Stimulated activated naive CD4-positive, alpha-beta T cell (primary cell): ENCODE measurements at places on chromosomes 16 and 17.

GRCh38 chr17:58383892-58384462 is 32.0 kb upstream of the SUPT4H1 start:
- no peak for DNase-seq

GRCh38 chr17:83194186-83194561 is 114.8 kb downstream of the METRNL start:
- DNase-seq, result no peak

GRCh38 chr17:29595107-29595942 is 2.4 kb downstream of the ANKRD13B start:
- no peak for DNase-seq

GRCh38 chr16:13021996-13022395 is 120.6 kb downstream of the SHISA9 start:
- no peak for DNase-seq

- DNase-seq, result no peak
Observed at GRCh38 chr16:90053902-90054500, 23.1 kb downstream of the PRDM7 start.

DNA sequence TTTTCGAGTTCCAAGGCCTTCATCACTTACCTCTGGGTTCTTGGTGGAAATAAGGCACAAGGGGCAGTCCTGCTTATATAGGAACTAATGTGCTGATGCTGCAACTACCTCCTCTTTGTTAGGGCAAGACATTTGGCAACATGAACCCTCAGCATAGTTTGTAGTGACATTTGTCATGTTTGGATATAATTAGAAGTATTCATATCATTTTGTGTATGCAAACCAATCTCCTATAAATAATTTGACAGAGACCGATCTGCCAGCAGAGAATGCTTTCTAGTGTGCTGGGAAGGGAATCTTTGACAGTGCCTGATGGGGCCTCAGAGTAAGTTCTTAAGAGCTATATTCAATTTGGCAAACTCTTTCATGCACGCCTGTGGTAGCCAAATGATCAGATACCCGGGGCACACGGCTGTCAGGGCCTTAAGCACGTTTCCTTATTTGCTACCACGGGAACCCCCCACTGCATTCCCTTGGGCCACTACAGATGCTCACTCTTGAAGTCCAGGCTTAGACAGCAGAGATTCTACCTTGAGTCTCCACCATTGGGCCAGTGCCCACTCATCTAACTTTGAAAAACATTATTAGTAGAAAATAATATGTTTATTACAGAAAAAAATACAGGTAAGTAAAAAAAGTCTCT is at the start of gene MYH8:
TSS of gene MYH8 (minus strand) at position 51 of the 643 bp plus-strand sequence. CDS start 1,723 bp downstream, outside the sequence.
- no peak for DNase-seq

DNA sequence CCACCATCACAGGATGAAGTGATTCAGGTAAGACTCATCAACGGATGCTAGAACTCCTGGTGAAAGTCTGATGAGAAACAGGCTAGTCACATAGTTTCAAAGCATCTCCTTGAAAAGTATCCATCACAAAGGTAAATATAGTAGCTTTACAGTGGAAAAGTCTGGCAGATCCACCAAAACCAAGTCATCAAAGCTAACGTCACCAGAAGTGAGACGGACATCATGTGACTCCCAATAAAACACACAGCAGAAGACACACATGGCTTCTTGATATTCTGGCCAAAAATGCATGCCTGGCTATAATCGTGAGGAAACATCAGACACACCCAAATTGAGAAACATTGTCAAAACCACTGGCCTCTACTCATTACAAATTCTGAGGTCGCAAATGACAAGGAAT is 17.9 kb upstream of the TRPV3 start:
- DNase-seq, result no peak

DNA sequence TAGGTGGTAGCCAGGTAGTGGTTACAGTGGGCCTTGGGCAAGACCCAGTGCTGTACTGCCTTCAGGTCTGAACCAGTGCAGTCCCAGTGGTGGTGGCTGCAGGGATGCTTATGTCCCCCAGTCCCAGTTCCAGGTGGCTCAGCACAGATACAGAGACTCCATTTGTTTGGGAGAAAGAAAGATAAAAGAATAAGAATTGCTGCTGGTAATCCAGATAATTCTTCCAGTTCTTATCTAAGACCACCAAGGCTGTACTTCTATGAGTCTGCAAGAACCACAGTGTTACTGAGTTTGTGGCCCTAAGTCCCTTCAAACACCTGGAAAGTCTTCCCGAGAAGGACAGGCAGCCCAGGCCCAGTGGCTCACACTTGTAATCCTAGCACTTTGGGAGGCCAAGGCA is 33.9 kb upstream of the ATP2C2 start:
- DNase-seq, result no peak

DNA sequence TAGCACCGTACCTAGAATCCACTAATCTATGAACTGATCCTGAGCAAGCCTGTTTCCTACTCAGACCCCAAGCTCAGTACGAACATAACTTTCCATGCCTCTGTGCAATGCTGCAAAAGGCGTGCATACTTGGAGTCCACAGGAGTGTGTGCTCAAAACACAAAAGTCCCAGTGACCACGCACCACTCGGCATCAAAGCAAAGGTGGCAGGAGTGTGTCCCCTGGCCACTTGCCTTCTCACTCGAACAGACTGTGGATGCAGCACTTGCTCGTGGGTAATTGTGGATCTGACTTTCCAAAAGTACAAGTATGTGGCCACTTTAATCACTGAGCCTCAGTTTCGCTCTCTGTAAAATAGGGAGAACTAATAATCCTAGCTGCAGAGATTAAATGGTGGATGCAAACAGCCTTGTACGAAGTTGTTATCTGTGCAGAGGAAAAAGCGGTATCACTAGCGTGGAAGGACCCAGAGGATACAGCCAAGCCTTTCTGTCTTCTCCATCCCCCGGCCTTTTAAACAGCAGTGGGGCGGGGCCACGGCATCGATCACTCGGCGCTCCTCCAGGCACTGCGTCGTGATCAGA is 311 bp upstream of the KDM8 start:
- DNase-seq, result no peak

GRCh38 chr16:48084826-48085225 is 71.0 kb downstream of the ABCC12 start:
- no peak for DNase-seq

DNA sequence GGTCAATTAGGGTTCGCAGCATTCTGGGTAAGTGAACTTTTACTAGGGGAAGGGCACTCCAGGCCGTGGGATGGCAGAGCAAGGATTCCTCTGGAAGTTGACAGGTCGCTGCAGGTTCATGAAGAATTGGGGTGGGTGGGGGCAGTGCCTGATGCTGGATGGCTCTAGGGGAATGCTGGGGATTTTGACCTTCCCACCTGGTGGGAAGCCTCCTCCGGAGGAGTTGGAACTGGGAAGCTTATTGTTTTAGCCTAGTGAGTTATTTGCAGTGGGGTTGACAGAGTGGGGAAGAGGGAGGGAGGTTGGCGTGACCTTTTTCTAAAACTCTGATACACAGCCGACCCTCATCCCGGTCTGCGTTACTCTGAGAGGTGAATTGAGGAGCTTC is 606 bp upstream of the C17orf113 start:
- no peak for DNase-seq

DNA sequence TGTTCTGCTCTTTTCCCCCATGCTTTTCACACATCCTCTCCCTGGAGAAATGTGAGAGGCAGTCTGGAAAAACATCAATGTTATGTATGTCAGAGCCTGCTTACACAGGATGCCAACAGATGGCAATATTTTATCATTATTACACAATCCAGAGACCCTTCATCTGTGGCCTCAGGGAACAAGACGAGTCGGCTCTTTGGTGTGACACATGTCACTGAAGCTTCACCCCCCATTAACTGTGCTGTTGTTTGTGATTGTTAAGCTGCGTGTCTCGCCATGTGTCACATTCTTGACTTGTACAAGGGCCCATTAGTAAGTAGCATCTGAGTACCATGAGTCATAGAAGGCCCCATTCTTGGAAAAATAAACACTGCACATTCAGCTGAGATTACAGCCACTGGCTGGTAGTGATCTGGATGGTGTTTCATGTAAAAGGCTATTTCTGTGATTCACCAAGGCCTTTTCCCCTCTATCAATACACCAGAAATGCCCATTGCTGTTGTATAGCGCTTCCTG is 682.1 kb upstream of the SOX9 start:
- no peak for DNase-seq

- DNase-seq, result no peak
Observed at GRCh38 chr17:71480099-71480498, 640.7 kb upstream of the SOX9 start.

DNA sequence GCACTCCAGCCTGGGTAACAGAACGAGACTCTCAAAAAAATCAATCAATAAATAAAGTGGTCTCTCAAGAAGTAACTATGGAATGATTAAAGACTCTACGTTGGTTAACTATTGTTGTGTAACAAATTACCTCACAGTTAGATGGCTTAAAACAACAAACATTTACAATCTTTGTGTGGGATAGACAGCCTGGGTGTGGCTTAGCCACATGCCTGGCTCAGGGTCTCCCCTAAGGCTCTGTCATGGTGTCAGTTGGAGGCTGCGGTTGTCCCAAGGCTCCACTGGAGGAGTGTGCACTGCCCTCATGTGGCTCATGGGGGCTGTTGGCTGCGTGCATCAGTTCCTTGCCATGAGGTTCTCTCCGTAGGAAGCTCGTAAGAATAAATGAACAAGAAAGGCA is 294.5 kb downstream of the SNX29 start:
- no peak for DNase-seq

DNA sequence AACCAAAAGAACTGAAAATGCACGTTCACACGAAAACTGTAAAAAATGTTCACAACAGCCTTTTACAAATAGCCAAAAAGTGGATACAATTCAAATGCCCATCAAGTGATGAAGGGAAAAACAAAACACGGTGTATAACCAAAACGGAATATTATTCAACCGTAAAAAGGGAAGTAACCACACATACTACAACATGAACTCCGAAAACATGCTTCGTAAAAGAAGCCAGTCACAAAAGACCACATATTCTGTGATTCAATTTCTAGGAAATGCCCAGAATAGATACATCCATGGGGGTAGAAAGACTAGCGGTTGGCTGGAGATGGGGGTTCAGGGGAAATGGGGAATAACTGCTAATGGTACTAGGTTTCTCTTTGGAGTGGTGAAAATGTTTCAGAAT is 81.5 kb upstream of the TRAP1 start:
- DNase-seq, result no peak

DNA sequence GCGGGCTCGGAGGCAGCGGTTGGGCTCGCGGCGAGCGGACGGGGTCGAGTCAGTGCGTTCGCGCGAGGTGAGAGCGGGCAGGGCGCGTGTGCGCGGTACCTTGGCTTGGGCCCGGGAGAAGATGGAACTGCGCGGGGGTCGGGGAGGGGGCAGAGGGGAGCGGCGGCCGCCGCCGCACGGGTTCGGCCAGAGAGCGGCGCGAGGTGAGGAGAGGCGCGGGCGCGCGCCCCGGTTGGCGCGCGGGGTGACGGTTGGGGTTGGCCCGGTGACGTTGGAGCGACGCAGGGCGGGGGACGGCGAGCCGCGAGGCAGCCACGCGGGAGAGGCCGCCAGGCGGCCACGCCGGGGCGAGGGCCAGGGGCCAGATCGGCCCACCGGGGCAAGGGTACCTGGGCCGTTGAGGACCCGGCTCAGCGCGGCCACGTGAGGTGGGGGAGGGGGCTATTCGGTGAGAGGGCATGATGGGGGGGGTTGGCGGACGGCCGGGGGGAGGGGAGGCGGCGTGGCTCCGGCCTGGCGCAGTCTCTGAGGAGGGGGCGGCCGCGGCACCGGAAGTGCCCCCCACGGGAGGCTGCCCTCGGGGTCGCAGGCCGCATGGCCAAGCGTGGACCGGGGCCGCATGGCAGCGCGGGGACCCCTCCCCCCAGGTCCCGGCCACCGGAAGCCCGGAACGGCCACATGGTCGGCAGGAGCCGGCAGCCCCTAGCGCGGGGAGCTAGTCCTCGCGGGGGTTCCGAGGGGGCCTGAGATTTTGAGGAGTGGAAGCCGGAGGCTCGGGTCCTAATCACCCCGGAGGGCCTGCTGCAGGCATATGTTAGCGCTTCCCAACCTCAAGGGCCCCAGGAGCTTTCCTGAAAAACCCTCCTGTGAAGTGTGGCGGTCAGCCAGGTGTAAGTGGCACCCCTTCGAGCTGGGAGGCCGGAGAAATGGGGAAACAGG is 527 bp downstream of the EIF5A start:
- peak; percentile 69 for DNase-seq
